ENCODE measurements at places on chromosomes 3 and 15.

DNA sequence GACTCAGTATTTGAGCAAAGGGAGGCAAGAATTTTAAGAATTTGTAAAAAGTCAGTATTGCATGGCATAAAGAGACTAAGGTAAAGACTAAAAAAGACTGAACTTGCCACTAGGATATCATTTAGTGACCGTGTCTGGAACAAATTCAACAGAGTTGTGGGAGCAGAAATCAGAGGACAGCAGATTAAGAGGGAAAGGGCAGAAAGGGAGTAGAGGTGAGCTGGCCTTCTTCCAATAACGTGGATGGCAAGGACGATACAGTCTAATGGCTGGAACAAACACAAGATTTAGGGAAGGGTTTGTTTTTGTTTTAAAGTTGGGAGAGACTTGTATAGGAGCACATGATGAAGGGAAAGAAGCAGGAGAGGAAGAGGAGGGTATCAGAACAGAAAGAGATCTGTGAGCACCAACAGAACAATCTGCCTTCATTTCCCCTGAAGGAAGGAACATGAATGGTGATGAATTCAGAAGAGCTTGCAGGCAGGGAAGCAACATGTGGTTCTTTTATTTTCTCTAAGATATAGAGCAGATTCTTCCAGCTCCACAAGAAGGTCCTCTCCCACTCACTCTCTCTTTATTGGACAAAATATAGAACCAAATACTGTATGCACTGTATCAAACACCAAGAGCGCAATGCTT is 8.6 kb downstream of the VGLL4 start:
- no peak for DNase-seq

GRCh38 chr3:180184816-180185215 is 148.1 kb upstream of the PEX5L start:
- no peak for DNase-seq

- no peak for DNase-seq
Observed at GRCh38 chr3:143464850-143465249, 345.3 kb downstream of the CHST2 start.

DNA sequence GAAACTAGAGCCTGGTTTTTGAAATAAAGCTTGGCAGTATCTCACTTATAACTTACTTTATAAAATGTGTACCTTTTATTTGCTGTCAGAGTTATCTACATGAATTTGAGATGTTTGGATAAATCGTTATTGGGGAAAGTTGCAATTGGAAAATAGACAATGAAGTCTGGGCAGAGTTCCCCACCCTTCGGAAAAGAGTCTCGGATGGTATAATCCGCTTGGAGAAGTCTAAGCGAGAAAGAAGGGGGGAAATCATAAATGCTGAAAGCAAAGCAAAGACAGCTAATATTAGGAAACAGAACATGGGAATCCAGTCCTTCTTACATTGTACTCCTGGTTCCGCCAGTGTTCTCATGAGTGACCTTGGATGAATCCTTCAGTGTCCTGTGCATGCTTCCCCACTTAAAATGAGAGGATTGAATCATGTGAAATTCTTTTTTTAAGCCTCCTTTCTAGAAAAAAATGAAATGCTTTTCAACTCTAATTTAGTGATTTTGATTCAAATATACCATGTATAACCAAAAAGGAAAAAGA is 162.4 kb downstream of the ATG7 start:
- DNase-seq, result no peak

- DNase-seq, result no peak
Observed at GRCh38 chr3:84039099-84039498, 919.7 kb upstream of the CADM2 start.
